Foreskin fibroblast (primary cell): ENCODE measurements at places on chromosomes 6 and 20.

DNA sequence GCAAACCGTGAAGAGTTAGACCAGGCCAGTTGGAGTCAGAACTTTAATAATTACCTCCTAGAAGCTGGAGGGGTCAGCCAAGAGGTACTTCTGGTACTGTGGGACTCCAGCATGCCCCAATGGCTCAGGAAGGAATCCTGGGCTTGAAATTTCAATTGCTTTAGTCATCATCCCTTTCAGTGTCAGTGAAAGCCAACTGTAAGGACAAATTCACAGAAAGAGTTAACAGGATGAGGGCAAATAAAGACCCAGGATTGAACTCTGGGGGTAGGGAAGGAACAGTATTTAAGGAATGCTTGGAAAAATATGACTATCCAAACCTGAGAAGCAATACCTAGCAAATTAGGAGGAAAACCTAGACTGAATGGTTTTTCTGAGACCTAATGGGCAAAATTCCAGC lies 735.1 kb upstream of the MARCKS start:
- peak; percentile 91 for DNase-seq

DNA sequence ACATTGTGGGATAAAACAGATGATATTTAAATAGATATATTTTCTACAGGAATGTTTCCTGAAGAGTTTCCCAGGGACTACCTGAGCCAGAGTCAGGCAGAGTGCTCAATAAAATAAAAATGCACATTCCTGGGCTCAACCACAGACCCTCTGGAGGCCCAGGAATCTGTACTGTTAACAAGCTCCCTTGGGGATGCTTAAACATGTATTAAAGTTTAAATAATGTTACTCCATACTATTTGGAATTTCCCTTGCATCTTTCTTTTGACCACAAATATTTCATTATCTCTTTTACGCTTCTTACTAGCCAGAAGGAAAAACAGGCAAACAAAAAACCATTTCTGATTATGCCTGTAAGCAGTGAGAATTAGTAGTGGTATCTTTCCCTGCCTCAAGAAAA lies 42.3 kb downstream of the GPR63 start:
- DNase-seq = no peak

- no peak for DNase-seq
Observed at GRCh38 chr6:150632785-150633485, 33.2 kb downstream of the PLEKHG1 start.

DNA sequence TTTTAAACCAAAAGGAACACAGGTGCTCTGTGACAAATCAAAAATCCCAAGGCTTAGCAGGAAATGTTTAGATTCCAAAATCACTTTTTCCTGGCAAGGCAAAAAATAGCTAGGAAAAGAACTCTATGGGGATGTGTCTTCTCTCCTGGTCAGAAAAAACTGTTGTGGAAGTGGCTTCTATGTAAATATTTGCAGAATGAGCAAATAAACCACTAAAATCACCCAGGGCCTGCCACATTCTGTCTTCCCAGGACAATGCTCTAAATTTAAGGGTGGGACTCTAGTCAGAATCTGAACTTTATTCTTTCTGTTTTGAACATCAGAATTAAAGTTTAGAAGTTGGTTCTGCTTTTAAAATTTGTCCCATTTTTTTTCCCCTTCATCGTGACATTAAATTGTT lies 29.3 kb downstream of the GCM1 start:
- no peak for DNase-seq

- no peak for DNase-seq
Observed at GRCh38 chr6:43328528-43328927, 19.9 kb upstream of the CRIP3 start.

DNA sequence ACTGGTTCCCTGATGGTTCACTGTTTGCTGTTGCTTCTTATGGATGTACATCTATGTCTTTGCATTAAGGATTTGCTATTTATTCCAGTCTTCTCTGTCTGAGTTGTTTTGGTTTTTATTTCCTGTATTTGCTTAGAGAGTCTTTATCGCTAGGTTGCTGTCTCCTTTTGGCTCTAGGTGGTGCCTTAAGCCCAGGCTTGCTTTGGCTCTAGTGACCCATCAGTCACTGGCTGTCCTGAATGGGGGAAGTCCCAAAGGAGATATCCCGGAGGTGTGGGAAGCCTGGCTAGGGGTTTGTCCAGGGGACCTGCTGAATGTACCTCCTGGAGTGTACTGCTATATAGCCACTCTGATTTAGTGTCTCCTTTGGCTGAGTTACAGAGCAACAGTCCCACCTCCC lies 53.4 kb downstream of the MCHR2 start:
- no peak for DNase-seq

GRCh38 chr6:98498866-98499265 lies 335.5 kb upstream of the POU3F2 start:
- DNase-seq = no peak

- DNase-seq = no peak
Observed at GRCh38 chr20:62142252-62143080, 728 bp downstream of the PSMA7 start.

- no peak for DNase-seq
Observed at GRCh38 chr20:37890643-37891042, 12.3 kb upstream of the VSTM2L start.

GRCh38 chr6:50966986-50967385 lies 148.3 kb downstream of the TFAP2B start:
- no peak for DNase-seq

GRCh38 chr6:33440649-33441309 lies 13.6 kb upstream of the ZBTB9 start:
- no peak for DNase-seq

DNA sequence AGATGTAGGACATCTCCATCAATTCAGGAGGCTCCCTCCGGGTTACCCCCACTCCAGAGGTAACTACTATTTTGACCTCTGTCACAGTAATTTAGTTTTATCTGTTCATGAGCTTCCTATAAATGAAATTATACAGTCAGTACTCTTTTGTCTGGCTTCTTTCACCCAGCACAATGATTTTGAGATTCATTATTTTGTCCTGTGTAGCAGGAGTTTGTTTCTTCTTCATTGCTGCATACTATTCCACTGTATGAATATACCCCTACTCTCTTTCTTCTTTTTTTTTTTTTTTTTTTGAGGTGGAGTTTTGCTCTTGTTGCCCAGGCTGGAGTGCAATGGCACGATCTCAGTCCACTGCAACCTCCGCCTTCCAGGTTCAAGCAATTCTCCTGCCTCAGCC lies 11.8 kb upstream of the AP5S1 start:
- no peak for DNase-seq

DNA sequence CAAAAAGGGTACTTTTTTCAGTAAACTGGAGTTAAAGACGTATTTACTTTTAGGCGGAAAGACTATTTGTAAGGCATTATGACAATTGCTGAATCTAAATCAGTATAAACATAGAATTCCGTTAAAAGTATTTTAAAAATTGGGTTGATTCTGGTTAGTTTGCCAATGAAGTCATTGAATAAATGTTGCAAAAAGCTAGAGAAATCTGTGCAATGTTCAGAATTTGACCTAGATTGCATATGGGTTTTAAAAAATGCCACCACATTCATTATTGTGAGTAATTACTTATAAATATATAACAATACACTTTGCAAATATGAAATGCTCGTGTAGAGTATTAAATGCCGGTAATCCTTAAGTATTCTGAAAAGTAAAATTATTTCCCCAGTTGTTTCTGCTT lies 116.5 kb upstream of the EEF1E1 start:
- DNase-seq = no peak

GRCh38 chr6:41056768-41057490 lies 3.9 kb downstream of the APOBEC2 start:
- no peak for DNase-seq

DNA sequence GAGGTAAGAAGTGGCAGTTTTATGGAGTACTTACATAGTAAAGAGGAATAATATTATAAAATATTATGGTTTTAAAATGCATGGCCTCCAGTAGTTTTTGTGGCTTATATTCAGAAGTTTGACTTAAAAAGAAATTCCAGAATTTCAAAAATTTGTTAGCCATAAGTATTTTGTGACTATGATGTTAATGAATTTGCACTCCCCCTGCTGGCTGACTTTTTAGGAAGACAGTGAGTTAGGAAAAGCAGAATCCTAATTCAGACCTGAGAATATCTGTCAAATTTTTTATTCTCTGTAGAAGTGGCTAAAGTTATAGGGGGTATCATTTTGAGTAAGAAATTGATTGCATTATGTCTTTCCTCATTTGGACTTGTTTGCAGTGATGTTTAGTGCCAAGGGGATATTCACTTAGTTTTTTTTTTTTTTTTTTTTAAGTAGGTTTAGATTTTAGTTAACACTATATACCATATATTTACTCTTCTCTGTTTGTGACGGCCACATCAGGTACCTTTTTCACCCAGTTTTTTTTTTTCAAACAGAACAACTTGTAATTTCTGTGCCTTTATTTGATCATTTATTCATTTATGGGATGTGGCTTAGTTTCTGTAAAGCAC lies 40.8 kb downstream of the ZFAND3 start:
- peak; percentile 76 for DNase-seq

DNA sequence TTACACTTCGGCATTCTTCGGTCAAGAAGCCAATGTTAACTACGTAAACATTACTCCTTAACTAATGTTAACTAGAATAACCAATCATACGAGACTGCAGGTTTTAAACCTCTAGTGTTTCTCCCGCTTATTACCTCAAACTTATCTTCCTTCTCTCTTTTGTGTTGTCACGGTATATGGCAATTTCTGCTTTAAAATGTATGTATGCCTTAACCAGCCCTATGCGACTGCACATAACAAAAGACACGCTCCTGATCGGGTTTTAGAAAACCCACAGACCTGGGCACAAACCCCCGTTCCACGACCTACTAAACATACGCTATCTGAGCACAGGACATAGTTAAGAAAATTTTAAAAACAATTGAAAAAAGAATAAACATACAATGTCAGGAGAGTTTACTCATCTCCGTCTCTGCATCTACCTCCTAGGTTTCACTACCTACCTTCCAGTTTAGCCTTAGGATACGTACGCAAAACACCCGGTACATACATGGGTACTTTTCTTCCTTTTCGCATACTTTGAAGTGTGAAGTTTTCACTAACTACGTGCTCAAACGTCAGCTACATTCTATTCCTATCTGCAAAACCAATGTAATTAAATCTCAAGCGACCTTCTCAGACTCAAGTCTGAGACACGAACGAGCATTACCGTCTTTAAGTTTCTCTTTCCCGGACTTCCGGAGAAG lies 1.1 kb downstream of the CD164 start:
- DNase-seq = no peak

DNA sequence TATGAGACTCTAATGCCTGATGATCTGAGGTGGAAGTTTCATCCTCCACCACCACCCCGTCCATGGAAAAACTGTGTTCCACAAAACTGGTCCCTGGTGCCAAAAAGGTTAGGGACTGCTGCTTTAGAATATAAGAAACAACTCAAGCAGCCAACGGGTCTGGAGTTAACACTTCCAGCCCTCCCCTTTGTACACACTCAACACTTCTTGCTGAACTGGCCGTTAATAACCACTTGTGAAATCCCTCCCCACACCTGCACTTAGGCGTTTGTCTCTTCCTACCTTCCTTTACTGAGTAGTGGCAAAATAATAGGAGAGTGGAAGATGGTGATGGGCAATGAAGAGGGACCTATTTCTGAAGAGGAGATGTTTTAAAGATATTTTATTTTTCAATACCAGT lies 10.5 kb downstream of the SAYSD1 start:
- no peak for DNase-seq

GRCh38 chr20:46004889-46005473 lies 3.7 kb upstream of the MMP9 start:
- no peak for DNase-seq

DNA sequence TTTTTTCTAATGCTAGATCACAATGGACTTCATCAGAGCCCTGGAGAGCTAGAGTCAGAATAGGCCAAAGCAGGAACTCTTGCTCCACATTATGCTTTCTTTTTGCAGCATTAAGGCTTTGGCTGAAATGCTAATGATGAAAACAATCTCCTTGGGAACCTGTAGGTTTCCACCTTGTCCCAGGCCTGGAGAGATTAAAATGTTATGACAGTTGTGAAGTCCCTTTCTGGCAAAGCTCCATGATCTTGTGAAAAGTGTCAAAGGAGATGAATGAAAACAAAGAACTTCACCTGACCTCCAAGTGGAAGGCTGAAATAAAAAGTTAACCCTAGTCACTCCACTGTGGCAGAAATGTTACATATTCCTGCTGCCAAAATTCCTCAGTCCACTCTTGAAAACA lies 64.0 kb upstream of the LRRC1 start:
- DNase-seq = no peak

GRCh38 chr20:44640522-44640921 lies 11.0 kb downstream of the ADA start:
- DNase-seq = no peak

GRCh38 chr6:142700032-142700431 lies 244.9 kb downstream of the HIVEP2 start:
- no peak for DNase-seq

GRCh38 chr6:52976591-52977035 lies 18.5 kb downstream of the GSTA4 start:
- DNase-seq = no peak

DNA sequence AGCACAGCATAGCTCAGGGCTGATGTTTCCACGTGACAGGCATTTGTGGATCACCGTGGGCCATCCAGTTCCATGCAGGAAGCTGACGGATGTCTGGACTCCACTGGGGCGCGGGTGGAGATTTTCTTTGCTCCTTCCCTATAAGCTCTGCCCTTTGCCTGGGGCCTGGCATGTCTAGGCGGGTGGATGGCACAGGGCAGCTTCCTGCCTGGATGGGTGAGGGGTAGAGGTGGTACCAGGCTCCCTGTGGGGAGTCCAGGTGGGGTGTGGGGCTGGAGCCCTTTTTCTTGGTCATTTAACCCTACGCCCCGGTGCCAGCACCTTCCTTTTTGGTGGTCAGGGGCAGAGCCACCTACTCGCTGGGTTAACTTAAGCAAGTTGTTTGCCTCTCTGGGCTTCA lies 10.4 kb downstream of the FAM110A start:
- no peak for DNase-seq

- DNase-seq = peak; percentile 28
Observed at GRCh38 chr6:3768502-3768901, 17.0 kb upstream of the PXDC1 start.

DNA sequence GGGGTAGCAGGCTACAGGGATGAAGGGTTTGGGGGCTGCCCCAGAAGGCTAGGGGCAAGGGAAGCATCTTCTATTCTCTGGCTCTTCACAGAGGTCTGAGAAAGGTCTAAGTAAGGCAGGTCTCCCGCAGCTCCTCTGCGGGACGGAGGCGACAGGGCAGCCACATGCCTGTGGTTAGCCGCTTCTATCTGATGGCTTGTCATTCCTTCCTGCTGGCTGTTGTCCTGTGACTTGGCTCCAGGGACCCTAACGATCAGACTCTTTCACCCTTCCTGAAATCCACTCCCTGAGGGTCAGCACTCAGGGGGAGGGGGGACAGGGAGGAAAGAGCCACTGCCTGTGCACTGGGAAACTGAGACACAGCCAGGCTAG lies 673 bp downstream of the CST7 start:
- no peak for DNase-seq

- DNase-seq = no peak
Observed at GRCh38 chr6:166145751-166146150, 21.9 kb downstream of the TBXT start.

GRCh38 chr6:32387589-32388340 lies 16.1 kb upstream of the TSBP1 start:
- DNase-seq = no peak
